ENCODE measurements at places on chromosomes 6 and 20.

DNA sequence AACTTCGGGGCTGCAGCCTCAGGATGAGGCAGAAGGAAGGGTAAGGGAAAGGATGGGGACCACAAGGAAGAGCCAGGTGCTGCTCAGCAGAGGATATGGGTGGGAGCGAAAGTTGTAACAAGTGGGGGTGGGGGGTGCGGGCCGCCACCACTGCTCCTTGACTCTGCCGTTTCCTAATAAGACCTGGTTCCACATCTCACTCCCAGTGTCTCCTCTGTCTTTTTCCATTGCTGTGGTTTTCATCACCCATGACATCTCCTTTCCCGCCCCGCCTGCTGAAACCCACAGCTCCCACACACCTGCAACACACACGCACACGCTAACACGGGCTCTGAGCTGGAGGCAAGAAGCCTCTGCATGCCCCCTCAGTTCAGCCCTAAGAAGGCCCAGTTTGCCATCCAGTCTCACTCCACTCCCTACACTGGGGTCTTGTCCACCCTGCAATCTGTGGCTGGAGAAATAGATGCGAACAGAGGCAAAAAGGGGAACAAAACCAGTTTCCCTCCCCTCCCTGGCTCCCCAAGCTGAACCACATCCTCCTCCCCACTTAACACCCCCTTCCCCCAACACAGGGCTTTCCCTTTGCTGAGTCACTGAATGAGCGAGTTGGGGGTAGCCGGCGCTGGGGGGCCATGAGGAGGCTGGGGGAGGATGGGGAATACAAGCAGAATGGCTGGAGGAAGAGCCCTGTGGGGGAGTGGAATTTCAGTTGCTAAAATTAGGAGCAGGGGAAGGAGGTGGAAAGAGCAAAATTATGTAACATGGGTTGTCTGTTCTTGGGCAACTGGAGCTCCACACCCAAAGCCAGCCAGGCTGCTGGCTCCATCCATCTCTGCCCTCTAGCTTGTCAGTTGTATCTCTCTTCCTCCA is 11.5 kb downstream of the NFKBIL1 start:
- DNase-seq = no peak

DNA sequence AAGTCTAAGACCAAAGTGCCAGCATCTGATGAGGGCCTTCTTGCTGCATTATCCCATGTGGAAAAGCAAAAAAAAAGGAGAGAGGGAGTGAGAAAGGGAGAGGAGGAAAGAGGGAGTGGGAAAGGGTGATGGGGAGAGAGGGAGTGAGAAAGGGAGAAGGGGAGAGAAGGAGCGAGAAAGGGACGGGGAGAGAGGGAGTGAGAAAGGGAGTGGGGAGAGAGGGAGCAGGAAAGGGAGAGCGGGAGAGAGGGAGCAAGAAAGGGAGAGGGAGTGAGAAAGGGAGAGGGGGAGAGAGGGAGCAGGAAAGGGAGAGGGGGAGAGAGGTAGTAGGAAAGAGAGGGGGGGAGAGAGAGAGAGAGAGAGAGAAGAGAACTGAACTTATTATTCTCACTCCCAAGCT is 241.1 kb upstream of the RIMS1 start:
- no peak for DNase-seq

DNA sequence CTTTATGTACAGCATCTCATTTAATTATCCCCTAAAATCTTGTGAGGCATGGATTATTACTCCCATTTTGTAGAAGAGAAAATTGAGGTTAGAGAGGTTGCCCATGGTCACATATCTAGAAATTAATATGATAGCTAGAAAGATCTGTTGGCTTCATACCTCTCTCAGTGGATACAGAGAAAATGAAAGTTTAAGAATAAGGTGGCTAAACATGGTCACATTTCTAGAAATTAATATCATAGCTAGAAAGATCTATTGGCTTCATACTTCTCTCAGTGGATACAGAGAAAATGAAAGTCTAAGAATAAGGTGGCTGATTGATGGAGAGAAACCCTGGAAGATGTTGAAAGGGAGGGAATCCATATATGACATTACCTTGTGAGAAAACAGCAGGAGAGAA is 260.7 kb upstream of the MAN1A1 start:
- DNase-seq = no peak

DNA sequence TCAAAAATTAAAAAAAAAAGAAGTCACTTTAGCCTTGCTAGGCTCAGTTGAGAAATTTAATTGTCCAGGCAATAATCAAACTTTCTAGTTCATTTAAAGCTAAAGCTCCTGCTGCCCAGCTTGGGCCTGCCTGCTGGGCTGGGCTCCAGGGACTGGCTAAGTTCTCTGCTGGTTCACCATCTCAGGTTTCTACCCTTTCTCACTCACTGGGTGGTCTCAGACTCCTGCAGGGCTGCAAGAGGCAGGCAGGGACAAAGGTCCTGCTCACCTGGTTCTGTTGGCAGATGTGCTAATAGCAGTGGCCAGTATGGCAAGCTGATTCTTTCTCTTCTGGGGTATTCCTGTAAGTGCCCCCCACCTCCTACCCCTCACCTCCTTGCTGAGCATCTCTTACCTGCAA is 21.2 kb upstream of the RTF2 start:
- DNase-seq = no peak

- DNase-seq = no peak
Observed at GRCh38 chr6:52360601-52361413, 1.1 kb upstream of the PAQR8 start.

DNA sequence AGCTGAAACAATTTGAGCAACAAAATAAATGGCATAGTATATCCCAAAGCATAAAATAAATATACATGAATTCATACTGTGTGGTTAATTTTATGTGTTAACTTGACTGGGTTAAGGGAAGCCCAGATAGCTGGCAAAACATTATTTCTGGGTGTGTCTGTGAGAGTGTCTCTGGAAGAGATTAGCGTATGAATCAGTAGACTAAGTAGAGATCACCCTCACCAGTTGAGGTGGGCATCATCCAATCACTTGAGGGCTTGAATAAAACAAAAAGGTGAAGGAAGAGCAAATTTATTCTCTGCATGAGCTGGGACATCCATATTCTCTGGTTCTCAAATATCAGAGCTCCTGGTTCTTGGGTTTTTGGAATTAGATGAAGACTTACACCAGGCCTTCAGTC is 17.9 kb downstream of the SLC22A16 start:
- no peak for DNase-seq

GRCh38 chr6:9062596-9062995 is 627.3 kb upstream of the SLC35B3 start:
- DNase-seq = no peak

- no peak for DNase-seq
Observed at GRCh38 chr20:63261060-63261794, 7.0 kb upstream of the NKAIN4 start.

DNA sequence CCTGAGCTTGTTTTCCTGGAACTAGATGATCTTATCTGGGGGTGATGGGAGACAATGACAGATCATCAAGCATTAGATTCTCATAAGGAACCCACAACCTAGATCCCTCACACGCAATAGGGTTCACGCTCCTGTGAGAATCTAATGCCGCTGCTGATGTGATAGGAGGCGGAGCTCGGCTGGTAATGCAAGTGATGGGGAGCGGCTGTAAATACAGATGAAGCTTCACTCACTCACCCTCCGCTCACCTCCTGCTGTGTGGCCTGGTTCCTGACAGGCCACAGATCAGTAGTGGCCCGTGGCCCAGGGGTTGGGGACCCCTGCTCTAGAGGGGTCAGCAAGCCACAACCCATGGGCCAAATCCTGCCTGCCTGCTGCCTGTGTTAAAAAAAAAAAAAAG is 435.9 kb downstream of the CD83 start:
- DNase-seq = no peak

GRCh38 chr6:5673019-5673790 is 333.5 kb downstream of the NRN1 start:
- no peak for DNase-seq

GRCh38 chr20:7879883-7880282 is 60.4 kb downstream of the HAO1 start:
- DNase-seq = no peak

- DNase-seq = no peak
Observed at GRCh38 chr6:151875524-151875923, 68.0 kb downstream of the ESR1 start.

DNA sequence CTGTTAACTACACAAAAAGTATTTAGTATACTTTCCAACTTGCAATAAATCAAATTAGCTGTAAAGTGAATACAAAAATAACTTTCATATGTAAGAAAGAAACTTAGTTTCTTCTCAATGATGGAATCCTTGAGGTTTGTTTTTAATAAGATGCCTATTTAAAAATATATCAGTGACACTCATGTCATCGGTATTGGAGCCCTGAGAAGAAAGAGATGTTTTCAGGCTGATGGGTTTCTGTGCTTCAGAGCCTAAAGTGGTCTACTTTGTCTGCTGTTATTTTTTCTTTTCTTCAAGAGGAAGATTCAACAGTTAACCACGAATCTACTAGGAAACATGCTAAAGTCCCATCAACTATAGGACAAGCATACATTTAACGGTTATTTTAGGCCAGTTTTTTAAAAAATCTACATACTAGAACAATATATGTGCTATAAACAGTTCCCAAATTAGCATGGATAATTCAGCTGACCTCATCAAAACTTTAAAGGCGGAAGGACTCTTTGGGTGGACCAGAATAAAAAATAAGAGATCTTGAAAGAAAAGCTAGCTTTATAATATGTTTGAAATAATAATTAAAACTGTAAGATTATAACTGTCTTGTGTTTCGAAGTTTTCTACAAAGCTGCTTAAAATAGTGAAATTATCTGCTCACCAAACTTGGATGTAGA is 147.0 kb upstream of the SAMD5 start:
- DNase-seq = no peak

DNA sequence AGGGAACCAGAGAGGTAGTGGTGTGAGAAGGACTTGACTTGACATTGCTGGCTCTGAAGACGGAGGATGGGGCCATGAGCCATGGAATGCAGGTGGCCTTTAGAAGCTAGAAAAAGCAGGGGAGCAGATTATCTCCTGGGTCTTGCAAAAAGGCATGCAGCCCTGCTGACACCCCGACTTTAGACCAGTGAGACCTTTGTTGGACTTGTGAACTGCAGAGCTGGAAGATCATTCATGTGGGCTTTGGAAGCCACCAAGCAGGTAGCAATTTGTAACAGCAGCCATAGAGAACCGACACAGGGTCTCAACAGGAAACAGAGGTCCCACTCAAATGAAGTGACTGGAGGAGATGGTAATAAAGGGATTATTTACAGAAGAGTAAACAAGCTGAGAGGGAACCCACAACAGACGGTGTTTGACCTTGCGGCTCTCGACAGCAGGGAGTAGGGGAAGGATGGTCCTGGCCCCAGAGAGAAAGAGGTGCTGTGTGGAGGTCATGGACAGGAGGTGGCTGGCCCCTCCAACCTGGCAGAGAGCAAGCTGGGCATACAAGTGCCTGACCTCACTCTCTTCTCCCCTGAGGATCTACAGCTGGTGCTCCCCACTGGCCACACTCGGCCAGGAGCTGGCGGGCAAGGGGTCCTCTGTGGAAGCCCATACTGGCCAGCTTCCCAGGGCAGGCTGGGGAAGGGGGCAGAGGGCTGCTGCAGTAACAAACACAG is 43.9 kb downstream of the SLC22A23 start:
- no peak for DNase-seq

GRCh38 chr20:17992847-17993513 is 24.2 kb downstream of the MGME1 start:
- no peak for DNase-seq

DNA sequence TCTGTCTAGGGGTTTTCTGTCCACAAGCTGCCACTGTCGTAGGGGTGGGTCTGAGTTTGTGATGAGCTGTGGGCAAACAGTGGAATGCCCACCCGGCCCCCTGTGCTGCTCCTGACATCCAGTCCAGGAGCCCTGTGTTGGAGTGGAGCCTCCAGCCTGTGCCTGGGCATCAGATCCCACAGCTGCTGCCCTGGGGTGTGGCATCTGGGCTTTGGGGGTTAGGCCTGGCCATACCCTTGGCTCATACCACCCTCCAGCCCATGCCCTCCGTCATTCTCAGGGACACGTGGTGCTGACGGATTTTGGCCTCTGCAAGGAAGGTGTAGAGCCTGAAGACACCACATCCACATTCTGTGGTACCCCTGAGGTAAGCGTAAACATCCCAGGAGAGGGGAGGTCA is 12.9 kb downstream of the SGK2 start:
- no peak for DNase-seq

- DNase-seq = no peak
Observed at GRCh38 chr6:151121900-151122299, 117.9 kb upstream of the AKAP12 start.

DNA sequence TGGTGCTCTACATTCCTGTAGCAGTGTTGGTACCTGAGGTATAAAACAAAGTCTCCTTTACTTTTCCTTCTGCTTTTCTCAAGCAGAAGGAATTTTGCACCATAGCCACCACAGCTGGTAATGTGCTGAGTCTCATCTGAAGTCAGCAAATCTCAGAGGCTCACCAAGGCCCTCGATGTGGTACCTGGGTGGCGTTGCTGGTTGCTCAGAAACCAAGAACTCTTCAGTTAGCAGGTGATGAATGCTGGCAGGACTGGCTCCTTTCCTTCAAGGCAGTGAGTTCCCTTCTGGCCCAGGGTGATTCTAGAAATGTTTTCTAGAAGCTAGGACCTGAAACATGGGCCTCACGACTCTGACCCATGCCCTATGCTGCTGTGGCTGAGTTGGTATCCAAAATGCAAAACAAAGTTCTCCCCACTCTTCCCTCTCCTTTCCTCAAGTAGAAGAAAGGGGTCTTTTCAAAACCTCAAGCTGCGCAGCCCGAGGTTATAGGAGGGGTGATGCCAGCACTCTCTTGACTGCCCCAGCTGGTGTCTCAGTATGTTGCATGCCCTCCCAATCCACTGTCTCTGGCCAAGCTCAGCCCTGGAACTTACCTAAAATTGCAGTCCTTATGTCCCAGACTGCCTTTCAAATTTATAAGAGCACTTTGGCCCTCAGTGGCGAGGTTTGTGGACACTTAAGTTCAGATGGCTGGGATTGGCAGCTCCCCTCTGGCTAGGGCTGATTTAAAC is 592.3 kb downstream of the FRK start:
- no peak for DNase-seq

- DNase-seq = no peak
Observed at GRCh38 chr6:53582963-53583362, 38.1 kb upstream of the GCLC start.

DNA sequence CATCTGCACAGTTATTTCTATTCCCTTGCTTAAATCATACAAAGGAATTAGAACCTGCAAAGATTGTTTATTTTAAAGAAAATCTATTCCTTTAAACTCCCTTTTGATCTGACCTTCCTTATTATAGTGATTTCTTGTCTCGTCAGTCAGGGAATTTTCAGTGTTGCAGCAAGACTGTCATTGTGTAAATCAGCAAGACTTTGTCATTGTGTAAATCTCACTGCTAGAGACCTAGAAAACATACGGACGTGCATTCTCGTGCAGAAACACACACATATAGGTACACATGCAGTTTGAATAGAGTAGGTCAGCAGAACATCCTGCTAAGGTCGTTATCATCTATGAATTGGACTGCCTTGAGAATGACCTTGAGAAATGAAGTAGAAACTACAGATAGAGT is 6.2 kb upstream of the SGK1 start:
- DNase-seq = no peak

DNA sequence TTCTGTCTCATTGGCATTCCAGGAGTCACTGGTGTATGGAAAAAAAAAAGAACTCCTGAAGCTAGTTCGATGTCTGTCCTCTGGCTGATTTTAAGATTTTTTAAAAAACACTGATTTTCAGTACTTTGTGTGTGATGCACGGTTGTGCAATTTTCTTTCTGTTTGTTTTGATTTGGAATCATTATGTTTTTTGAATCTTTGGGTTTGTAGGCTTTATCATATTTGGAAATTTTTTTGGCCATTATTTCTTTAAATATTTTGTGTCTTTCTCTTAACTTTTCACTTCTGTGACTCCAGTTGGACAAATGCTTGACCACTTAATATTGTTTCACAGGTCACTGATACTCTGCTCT is 327.2 kb downstream of the BCKDHB start:
- DNase-seq = no peak

All from activated CD8-positive, alpha-beta memory T cell treated with anti-CD3 and anti-CD28 coated beads for 1 hour (primary cell).